Activated CD4-positive, alpha-beta T cell treated with anti-CD3 and anti-CD28 coated beads, Interleukin-2, amount 10 ng/mL, durations not matched to agents 24 days and 14 days (primary cell): ENCODE measurements at places on chromosomes 7 and 10. TPM values are rescaled to one million over a fixed set of nuclear protein-coding genes. Genes with fewer than 3 reads are reported as not detected.

DNA sequence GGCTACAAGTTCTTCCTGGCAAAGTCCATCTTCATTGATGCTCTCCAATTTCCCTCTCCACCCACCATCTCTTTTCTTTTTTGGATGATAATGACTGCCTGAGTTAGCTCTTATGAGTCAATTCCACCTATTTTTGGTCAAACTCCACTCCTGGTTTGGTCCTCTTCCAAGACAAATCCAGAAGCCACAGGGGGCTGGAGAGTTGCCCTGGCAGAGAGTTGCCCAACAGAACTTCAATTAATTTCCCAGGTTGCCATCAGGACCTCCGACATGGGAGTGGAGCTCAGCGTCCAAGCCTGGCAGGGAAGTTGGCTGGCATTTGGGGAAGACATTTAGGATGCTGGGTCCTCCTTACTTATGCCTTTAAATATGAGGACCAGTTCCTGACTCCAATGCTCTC is 29.2 kb upstream of the KCNMA1 start:
- DNase-seq = no peak

- peak; percentile 66 for DNase-seq
Observed at GRCh38 chr7:35691366-35691765, 3.6 kb downstream of the HERPUD2 start.

The EBLN1 gene
- not detected in 2 replicates for total RNA-seq

GRCh38 chr7:11911900-11912299 is 79.9 kb upstream of the THSD7A start:
- no peak for DNase-seq

GRCh38 chr10:58104351-58104751 is 163.3 kb downstream of the IPMK start:
- no peak for DNase-seq

- DNase-seq = no peak
Observed at GRCh38 chr7:91750091-91750490, 130.4 kb downstream of the MTERF1 start.

The UCN3 gene
- total RNA-seq = not detected in 2 replicates

GRCh38 chr7:101547916-101548661 is 81.0 kb downstream of the MYL10 start:
- no peak for DNase-seq

DNA sequence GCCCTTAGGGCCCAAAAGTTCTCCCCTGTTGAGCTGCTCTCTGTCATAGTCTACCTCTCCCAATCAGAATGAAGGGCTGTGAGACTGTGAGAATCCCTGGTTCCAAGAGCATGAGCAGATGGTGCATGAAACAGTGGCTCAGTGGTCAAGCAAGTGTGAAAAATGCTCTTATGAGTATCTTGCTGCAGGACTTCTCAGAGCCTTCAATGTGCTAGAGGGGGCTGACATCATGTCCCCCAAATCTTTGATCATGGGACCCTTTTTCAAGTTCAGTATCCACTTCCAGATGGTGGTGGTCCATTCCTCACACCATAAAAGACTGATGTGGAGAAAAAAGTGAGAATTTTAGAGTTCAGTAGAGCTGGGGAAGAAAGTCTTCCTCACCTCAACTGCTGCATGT is 265.3 kb upstream of the HABP2 start:
- no peak for DNase-seq

The OPN4 gene
- total RNA-seq = not detected in 2 replicates
